Activated CD4-positive, alpha-beta T cell treated with anti-CD3 and anti-CD28 coated beads, Interleukin-2, amount 10 ng/mL, durations not matched to agents 24 days and 14 days (primary cell): ENCODE measurements at places on chromosomes 11 and 22. TPM values are rescaled to one million over a fixed set of nuclear protein-coding genes. Genes with fewer than 3 reads are reported as not detected.
A peak's percentile ranks its signal among the peaks of the same experiment; 100 is the strongest.

CCDC87 gene
- total RNA-seq: 0.19 and 0.21 TPM in 2 replicates

ARCN1 gene
- total RNA-seq: 147 and 150 TPM in 2 replicates

KMT2A gene
- total RNA-seq: 70.7 and 73.2 TPM in 2 replicates

BIRC3 gene
- 100 and 102 TPM in 2 replicates for total RNA-seq

- H3K4me1 ChIP-seq: no peaks in the 10 kb centered on the region
- H3K4me3 ChIP-seq: no peak overlapping the region
- no peak overlapping the region for H3K27ac ChIP-seq
- no peak for DNase-seq
These were observed 703.4 kb downstream of the TBC1D22A start for GRCh38 chr22:47465809-47466208.

DNA sequence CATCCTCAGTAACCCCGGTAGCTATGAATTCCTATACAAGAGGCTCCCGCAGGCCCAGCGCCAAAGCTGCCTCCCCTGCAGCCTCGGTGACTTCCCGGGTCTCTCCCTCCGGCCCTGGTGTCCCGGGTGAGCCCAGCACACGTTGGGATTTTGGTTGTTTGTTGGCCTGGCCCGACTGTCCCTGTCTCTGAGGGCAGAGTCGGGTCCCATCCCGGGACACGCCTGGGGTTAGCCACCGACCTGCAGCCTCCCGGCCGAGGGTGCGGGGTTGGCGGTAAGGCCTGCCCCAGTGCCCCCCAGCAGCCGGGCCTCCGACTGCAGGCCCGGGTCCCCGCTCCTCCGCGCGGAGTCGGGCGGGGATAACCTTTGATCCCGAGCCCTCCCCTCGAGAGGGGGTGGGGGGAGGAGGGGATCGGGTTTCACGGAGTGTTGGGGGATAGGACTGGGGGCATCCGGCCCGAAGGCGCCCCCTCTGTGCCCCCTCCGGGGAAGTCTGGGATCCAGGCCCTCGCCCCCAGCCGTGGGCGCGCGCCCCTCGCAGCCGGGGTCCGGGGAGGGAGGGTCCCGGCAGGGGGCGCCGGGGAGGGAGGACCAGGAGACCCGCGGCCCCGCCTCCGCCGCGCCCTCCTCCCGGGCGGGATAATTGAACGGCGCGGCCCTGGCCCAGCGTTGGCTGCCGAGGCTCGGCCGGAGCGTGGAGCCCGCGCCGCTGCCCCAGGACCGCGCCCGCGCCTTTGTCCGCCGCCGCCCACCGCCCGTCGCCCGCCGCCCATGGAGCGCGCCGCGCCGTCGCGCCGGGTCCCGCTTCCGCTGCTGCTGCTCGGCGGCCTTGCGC, at the start of gene FBLN1:
Gene FBLN1, plus strand, starts transcription at position 669 of the 835 bp plus-strand sequence. Its CDS starts 103 bp downstream, at position 772.
- no peak for DNase-seq
- no peaks in the 10 kb centered on the region for H3K4me1 ChIP-seq
- H3K27ac ChIP-seq: no peak within 1 kb of the TSS
- no peaks in the 10 kb centered on the region for H3K36me3 ChIP-seq
- peaks cover 35% of the 10 kb centered on the region for H3K27me3 ChIP-seq
- H3K4me3 ChIP-seq: no peak within 1 kb of the TSS

GRCh38 chr22:19066531-19067271, 55.5 kb downstream of the DGCR2 start:
- H3K27ac ChIP-seq: no peak overlapping the region
- H3K36me3 ChIP-seq: peaks cover 20% of the 10 kb centered on the region
- H3K4me3 ChIP-seq: no peak overlapping the region
- no peak for DNase-seq

GRCh38 chr11:92226331-92227229, 2.0 kb downstream of the FAT3 start:
- no peak overlapping the region for H3K27ac ChIP-seq
- no peaks in the 10 kb centered on the region for H3K4me1 ChIP-seq
- no peak overlapping the region for H3K4me3 ChIP-seq
- DNase-seq: no peak
- peaks cover 1% of the 10 kb centered on the region for H3K36me3 ChIP-seq
- H3K27me3 ChIP-seq: peaks cover 52% of the 10 kb centered on the region

- no peak overlapping the region for H3K4me3 ChIP-seq
- no peak for DNase-seq
- peaks cover 25% of the 10 kb centered on the region for H3K4me1 ChIP-seq
- H3K27ac ChIP-seq: no peak overlapping the region
These were observed 80.5 kb upstream of the CHRM4 start for GRCh38 chr11:46471943-46472661.

DNA sequence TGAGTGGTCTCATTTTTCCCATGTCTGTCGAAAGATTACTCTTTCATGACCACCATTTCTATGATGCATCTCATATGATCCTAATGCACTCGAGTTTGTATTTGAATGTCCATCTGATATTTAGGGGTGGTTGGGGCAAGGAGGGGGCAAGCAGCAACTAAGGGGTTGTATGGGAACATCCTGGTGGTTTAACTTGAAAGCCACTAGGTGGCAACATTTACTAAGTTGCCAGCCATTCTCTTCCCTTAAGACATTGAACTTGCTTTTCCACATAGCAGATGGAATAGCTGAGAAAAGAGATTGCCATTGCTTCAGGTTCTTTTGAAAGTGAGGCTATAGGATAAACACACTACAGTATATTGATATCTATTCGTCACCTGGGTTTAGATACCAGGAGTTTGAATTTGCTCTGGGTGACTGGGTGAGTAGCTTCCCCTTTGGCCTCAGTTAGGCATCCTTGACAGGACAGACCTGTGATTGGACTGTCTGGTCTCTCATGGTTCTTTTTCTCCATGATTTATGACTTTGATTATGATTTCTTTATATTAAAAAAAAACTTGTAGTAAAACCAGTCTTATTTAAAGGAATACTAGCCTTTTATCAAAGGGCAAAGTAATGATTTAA, 32.4 kb downstream of the NF2 start:
- peak; percentile 65 for DNase-seq
- peaks cover 20% of the 10 kb centered on the region for H3K36me3 ChIP-seq
- no peak overlapping the region for H3K27ac ChIP-seq
- H3K27me3 ChIP-seq: no peaks in the 10 kb centered on the region
- peaks cover 28% of the 10 kb centered on the region for H3K4me1 ChIP-seq

DNA sequence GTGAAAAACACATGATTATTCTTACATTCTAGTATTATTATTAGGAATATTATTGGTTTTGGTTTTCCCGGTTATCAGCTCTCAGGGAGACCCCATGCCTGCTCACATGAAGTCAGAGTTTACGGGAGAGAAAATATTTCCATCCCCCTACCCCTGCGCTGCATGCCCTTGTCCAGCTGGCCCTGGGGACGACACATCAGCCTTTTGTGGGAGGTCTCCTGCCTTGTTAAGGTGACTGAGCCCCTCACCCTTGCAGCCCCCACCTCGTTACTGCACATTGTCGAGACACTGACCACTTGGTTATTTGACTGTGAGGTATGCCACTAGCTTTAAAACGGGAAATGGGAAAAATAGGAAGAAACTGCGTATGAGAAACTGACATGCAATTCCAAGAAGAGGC, 63.0 kb downstream of the PARVG start:
- no peak for DNase-seq
- no peak overlapping the region for H3K4me3 ChIP-seq
- no peaks in the 10 kb centered on the region for H3K4me1 ChIP-seq
- H3K36me3 ChIP-seq: no peaks in the 10 kb centered on the region

DNA sequence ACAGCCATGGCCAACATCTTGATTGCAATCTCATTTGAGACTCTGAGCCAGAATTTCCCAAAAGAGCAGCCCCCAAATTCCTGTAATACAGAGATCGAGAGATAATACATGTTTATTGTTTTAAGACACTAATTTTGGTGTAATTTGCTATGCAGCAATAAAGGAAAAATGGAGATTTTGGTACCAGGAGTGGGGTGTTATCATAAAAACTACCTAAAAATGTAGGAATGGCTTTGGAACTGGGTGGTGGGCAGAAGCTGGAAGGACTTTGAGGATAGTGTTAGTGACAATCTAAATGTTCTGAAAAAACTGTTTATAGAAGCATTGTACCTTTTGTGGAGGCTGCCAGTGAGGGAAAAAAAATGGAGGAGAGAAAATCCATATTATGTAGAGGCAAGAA, 32.4 kb downstream of the C11orf96 start:
- peaks cover 10% of the 10 kb centered on the region for H3K27me3 ChIP-seq
- no peak for DNase-seq
- no peaks in the 10 kb centered on the region for H3K36me3 ChIP-seq
- H3K4me3 ChIP-seq: no peak overlapping the region
- no peak overlapping the region for H3K27ac ChIP-seq

GRCh38 chr11:12472401-12473005, 95.1 kb downstream of the PARVA start:
- no peaks in the 10 kb centered on the region for H3K4me1 ChIP-seq
- DNase-seq: no peak
- H3K27ac ChIP-seq: no peak overlapping the region
- H3K27me3 ChIP-seq: peaks cover 5% of the 10 kb centered on the region

DNA sequence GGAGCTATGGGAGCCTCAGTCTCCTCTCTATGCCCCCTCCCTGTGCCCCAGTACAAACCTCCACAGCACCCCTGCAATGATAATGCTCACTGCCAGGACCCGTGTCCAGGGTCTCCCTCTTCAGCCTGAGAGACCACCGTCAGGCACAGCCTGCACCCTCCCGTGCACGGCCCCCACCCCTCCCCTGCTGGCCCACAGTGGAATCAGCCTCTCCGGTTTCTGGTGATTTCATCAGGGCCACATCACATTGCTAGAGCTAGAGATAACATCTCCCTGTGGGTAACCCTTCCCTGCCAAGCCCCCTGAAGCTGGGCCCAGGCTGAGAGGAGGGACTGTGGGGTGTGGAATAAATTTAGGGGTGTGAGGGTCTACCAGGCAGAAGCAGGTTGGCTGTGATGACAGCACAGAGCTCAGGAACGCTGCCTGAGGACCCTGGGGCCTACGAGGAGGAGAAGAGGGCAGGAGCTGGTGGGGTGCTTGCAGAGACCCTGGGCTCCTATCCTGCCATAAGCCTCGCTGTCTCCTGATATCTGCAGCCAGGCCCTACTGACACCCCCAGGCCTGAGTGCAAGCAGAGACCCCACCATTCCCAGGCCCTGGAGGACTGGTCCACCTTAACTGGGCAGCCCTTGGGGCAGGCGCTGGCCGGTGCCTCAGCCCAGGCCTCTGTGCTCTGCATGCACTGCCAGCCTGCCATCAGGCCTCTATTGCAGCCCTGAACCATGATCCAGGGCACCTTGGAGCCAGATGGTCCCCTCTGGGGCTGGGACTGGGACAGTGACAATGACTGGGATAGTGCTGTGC, at the start of gene KLHDC7B:
Gene KLHDC7B, plus strand, starts transcription at position 378 of the 804 bp plus-strand sequence. Its CDS starts 345 bp downstream, at position 723.
- H3K4me1 ChIP-seq: peaks cover 50% of the 10 kb centered on the region
- peaks cover 7% of the 10 kb centered on the region for H3K36me3 ChIP-seq
- peak; percentile 80 for DNase-seq
- H3K4me3 ChIP-seq: peak within 1 kb of the TSS; percentile 72

GRCh38 chr11:32594272-32594671, 10.6 kb downstream of the EIF3M start:
- peaks cover 76% of the 10 kb centered on the region for H3K36me3 ChIP-seq
- no peaks in the 10 kb centered on the region for H3K27me3 ChIP-seq
- H3K4me1 ChIP-seq: peaks cover 20% of the 10 kb centered on the region
- no peak overlapping the region for H3K27ac ChIP-seq
- DNase-seq: no peak

DNA sequence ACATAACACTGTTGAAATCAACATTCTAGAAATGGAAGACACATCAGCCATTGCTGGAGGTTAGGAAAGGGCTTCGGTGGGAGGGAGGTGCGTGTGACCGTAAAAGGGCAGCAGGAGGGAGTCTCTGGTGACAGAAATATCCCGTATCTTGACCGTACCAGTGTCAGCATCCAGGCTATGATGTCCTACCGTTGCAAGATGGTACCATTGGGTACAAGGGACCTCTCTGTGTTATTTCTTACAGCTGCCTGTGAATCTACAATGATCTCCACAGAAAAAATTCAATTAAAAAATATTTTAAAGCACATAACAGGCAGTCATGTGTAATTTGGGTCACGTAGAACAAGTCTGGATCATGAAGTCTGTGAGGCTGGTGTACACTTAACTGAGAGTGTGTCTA, 27.4 kb upstream of the SEPTIN5 start:
- no peaks in the 10 kb centered on the region for H3K4me1 ChIP-seq
- H3K27me3 ChIP-seq: peaks cover 10% of the 10 kb centered on the region
- no peak overlapping the region for H3K27ac ChIP-seq
- no peaks in the 10 kb centered on the region for H3K36me3 ChIP-seq

DNA sequence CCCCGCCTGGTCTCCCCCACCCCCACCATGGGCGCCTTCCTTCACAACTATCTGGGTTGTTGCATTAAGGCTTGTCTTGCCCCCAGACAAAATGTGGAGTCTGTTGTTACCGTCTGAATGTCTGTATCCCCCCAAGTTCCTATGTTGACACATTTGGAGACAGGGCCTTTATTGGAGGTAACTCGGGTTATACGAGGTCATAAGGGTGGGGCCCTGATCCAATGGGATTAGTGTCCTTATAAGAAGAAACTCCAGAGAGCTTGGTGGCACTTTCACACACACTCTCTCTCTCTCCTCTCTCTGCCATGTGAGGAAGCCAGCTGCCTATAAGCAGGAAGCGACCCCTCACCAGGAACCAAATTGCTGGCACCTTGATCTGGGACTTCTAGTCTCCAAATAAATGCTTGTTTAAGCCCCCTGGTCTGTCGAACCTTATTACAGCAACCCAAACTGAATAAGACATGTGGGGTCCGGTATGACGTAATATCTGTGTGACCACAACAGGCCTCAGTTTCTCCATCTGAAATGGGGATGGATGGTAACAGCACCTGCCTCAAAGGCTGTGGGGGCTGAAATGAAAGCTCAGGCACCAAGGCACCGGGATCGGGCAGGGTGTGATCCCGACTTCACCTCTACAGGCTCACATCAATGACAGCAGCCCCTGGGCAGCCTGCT, 222.3 kb downstream of the CTTN start:
- H3K4me3 ChIP-seq: no peak overlapping the region
- H3K36me3 ChIP-seq: no peaks in the 10 kb centered on the region
- no peak overlapping the region for H3K27ac ChIP-seq

DNA sequence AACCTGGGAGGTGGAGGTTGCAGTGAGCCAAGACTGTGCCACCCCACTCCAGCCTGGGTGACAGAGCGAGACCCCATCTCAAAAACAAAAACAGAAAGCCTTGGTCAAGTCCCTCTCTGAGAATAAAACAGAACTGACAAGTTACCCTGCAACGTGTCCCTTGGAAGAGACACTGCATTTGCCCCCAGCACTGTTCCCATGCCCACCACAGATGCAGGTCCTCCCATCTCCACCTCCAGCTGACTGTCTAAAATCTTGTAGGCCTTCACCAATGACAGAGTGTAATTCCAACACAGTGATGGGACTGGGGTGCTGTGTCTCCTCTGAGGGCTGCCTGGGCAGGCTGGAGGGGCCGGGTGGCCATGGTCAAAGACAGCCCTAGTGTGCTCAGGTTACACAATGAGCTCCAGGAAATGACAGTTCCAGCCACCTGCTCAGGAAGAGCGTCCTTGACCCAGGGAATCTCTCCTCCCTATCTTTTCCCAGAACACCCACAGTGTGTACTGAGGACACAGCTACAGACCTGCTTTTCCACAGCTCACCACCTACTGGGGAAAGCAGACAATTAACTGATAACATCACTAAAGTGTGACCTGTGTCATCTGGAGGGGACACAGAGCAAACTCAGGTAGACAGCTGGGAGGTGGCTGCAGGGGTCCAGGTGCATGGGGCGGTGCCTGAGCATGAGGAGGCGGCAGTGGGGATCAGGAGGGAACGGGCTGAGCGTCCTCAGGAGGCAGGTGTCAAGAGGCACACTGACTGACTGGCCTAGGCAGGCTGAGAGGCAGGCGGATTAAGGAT, 56.4 kb downstream of the ARFGAP3 start:
- DNase-seq: no peak
- peaks cover 3% of the 10 kb centered on the region for H3K4me1 ChIP-seq
- no peaks in the 10 kb centered on the region for H3K27me3 ChIP-seq

GRCh38 chr11:12186701-12187100, 76.3 kb downstream of the MICAL2 start:
- peak overlapping the region; percentile 82 for H3K27ac ChIP-seq
- no peak for DNase-seq
- peak overlapping the region; percentile 38 for H3K4me3 ChIP-seq
- H3K36me3 ChIP-seq: peaks cover 39% of the 10 kb centered on the region
- H3K27me3 ChIP-seq: no peaks in the 10 kb centered on the region
